ENCODE measurements at places on chromosomes 16 and 17. TPM values are rescaled to one million over a fixed set of nuclear protein-coding genes. Genes with fewer than 3 reads are reported as not detected.

Gene KRT33A
- total RNA-seq: not detected

DNA sequence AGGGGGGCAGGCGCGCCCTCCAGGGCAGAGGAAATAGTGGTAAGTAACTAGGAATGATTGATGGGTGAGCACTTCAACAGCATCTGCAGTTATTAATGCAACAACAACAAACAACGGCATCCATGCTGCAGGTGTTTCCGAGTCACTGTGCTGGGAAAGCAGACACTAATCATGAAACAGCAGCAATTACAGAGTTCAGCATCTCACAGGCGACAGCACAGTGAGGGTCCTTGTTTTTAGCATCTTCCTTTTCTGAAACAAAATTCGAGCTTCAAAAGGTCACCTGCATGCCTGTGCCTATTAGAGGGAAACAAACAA is 191.9 kb downstream of the SLC39A11 start:
- no peak for DNase-seq

- DNase-seq: peak; percentile 7
Measured at GRCh38 chr16:17367923-17368322, 102.8 kb downstream of the XYLT1 start.

- no peak for DNase-seq
Measured at GRCh38 chr17:18256776-18257175, 1.8 kb downstream of the FLII start.

Gene KRTAP16-1
- total RNA-seq: not detected

- DNase-seq: peak; percentile 72
Measured at GRCh38 chr16:53159781-53160436, 105.1 kb downstream of the CHD9 start.

DNA sequence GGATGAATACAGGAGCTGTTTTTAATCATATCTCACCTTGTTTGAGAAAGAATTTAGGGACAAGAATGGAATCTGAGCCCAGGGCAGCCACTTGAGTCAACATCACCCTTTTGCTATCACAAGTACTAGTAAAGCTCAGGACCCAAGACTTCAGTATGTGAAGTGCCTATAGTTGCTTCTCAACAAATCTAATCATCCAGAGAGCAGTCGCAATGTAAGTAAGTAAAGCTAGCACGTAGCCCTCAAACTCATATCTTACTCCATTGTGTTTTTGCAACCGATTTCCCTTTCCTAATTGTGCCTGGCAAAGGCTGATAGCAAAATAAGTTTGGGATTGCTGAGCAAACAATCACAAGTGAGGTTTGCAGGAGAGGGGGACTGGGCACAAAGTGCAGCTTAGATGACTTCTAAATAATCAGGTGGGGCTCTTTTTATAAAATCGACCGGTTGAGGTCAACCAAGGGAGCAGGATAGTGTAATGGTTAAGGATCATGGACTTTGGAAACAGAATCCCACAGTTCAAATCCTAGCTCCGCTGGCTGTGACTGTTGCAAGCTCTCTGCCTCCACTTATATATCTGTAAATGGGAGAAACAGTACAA is 13.0 kb downstream of the TOB1 start:
- no peak for DNase-seq

GRCh38 chr16:84404936-84405639 is 36.8 kb downstream of the ATP2C2 start:
- no peak for DNase-seq

DNA sequence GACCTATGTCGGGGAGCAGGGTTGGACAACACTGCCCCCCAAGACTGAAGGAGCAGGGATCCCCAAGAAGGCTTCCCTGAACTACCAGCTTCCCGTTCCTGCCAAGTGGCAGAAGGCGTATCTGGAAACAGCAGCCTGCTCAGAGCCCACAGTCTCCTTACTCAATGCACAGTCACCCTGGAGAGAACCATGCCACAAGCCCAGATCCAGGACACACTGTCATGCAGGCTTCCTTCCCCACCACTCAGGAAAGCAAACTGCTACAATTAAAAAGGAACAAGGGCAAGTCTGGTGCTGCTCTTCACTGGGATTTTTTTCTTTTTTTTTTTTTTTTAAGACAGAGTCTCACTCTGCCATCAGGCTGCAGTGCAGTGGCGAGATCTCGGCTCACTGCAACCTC is 8.2 kb downstream of the WDR45B start:
- no peak for DNase-seq

GRCh38 chr17:3017936-3018335 is 45.5 kb downstream of the OR1D5 start:
- DNase-seq: no peak

Gene KCNH6
- total RNA-seq: not detected

Gene TBC1D3C
- not detected for total RNA-seq

GRCh38 chr16:87206646-87207451 is 110.3 kb downstream of the C16orf95 start:
- no peak for DNase-seq

DNA sequence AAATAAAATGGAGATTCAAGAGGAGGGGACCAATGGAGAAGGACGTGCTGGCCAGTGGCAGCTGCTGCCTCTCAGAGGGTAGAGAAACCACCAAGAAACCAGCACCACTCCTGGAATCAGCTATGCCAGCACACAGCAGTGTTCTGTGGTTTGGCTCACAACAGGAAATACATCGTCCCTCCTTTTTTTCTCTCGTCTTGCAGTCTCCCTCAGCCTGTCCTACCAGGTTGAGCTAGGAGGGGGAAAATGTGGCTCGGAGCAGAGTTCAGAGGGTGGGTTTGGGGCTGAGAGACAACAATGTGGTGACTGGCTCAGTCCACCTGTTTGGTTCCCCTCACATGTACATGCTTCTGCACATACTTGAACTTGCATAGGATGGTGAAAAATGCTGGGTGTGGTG is 19.9 kb upstream of the SLC16A5 start:
- DNase-seq: peak; percentile 23

GRCh38 chr16:15502041-15502725 is 67.8 kb downstream of the BMERB1 start:
- DNase-seq: peak; percentile 10

Gene FOXF1
- total RNA-seq: not detected

- no peak for DNase-seq
Measured at GRCh38 chr16:72098936-72099335, 5.3 kb downstream of the DHX38 start.

- DNase-seq: peak; percentile 79
Measured at GRCh38 chr16:57422026-57422944, 17.7 kb downstream of the CCL17 start.

GRCh38 chr16:56932721-56933619 is 1.0 kb downstream of the HERPUD1 start:
- DNase-seq: peak; percentile 75

DNA sequence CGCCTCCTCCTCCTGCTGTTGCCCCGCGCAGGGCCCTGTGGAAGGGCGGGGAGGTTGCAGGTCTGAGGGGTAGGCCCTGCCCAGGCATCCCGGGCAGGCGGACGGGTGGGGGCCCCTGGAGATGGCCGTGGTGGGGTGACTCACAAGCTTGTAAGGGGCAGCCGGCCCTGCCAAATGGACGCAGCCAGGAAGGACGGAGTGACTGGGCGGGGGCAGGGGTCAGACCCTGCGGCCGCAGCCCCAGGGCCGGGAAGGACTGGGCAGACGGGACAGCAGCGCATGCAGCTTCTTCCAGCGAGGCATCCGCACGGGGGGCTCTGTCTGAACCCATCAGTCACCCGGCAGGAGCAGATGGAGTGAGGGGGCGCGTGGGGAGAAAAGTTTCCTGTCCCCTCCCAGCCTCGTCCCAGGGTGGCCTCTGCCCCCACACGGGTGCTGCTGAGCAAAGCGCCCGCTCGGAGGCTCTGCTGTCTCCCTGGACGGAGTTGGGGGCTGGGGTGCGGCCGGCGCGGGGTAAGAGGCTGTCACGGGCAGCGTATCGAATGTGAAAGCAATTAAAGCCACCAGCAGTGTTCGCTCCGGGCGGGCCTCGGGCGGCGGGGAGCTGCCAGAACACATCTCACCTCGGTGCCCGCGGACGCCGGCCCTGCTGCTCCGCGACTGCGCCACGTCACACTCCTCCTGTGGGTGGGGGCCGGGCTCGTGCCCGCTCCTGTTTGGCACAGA is 5.4 kb upstream of the PRR35 start:
- peak; percentile 52 for DNase-seq

DNA sequence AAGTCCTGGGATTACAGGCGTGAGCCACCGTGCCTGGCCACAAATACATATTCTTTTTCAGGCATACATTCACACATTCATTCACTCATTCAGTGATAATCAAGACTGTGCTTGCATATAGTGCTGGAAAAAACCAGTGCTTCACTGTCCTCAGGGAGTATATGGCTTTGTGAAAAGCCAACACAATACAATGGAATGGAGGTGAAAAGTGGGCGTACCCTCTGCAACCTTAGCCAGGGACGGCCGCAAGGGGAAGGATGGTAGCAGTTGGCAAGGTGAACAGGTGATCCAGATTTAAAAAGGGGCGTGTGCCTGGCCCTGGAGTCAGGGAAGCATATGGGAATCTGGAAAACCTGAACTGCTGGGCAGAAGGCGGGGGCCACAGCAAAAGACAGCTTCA is 18.1 kb upstream of the GAN start:
- no peak for DNase-seq

GRCh38 chr17:49577963-49578362 is 2.3 kb downstream of the NXPH3 start:
- DNase-seq: no peak

Gene KCNG4
- total RNA-seq: not detected

Gene COX6A2
- not detected for total RNA-seq

Gene ALDH3A1
- 20.0 TPM for total RNA-seq

GRCh38 chr17:73020110-73020509 is 72.4 kb downstream of the SLC39A11 start:
- no peak for DNase-seq

GRCh38 chr16:2027024-2028010 is 615 bp downstream of the NHERF2 start:
- DNase-seq: peak; percentile 56

Gene ZPBP2
- not detected for total RNA-seq

GRCh38 chr17:55174133-55174532 is 90.6 kb upstream of the HLF start:
- no peak for DNase-seq

Gene GUCY2D
- total RNA-seq: 0.03 TPM

GRCh38 chr16:49498666-49499413 is 125.2 kb downstream of the C16orf78 start:
- DNase-seq: no peak
